ENCODE measurements at places on chromosomes 3 and 15.

DNA sequence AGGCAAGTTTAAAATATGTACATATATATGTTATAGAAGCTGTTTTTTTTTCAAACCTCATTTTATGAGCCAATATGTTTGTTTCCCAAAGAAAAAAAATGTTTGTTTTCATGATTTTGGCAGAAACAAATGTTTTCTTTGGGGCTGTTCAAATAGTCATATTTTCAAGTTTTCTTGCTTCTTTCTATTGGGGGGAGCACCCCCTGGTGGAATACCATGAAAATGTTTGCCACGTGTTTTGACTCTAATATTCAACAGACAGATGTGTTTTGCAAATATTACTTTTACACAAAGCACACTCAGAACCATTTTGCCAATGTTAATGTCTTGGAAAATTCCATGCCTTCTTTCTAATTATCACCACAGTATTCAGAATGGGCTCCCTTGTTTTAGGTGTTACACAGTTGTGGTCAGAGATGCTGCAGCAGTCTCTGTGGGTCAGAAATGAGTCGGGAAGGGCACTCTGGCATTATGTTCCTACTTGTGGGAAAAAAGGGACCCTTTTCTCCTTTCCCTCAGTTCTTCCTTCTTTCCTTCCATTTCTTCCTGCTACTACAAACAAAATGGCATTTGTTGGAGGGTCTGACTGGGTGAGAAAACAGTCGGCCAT, 817.0 kb downstream of the TUSC7 start:
- peak; percentile 21 for DNase-seq

GRCh38 chr3:47318916-47319315, 36.2 kb downstream of the KLHL18 start:
- DNase-seq, result no peak

GRCh38 chr15:27059610-27060202, 88.7 kb downstream of the GABRG3 start:
- DNase-seq, result no peak

- no peak for DNase-seq
These were observed 29.7 kb upstream of the OR4F6 start for GRCh38 chr15:101773496-101774100.

DNA sequence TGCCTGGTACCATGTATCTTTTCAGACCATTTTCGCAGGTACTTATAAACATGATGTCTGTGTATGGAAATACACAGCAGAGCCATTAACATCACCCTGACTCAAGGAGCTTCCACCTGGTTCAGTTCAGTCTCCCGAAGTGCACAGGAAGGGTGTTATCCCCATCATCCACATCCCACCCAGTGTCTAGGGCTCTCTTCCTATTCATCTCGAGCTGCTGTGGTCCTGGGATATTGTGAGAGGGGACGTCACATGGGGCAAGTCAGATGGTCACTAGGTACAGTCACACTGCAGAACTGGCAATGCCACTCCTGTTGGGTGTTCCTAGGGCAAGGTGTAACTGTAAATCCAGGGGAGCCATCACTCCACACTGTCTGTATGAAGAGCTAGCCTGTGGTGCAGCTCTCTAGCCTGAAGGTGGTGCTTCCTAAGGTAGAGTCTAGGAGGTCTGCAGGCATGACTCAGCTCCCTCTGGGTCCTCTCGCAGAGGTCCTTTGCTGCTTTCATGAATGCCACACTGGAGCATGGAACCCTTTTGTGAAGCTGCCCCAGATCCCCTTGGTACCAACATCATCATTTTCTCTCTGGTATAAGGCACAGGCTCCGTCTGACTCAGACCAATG, 13.9 kb downstream of the ISLR2 start:
- no peak for DNase-seq

- DNase-seq, result no peak
These were observed 27.7 kb downstream of the ITGA11 start for GRCh38 chr15:68404056-68404798.

- DNase-seq, result peak; percentile 15
These were observed 375.8 kb downstream of the GAP43 start for GRCh38 chr3:115999001-115999585.

DNA sequence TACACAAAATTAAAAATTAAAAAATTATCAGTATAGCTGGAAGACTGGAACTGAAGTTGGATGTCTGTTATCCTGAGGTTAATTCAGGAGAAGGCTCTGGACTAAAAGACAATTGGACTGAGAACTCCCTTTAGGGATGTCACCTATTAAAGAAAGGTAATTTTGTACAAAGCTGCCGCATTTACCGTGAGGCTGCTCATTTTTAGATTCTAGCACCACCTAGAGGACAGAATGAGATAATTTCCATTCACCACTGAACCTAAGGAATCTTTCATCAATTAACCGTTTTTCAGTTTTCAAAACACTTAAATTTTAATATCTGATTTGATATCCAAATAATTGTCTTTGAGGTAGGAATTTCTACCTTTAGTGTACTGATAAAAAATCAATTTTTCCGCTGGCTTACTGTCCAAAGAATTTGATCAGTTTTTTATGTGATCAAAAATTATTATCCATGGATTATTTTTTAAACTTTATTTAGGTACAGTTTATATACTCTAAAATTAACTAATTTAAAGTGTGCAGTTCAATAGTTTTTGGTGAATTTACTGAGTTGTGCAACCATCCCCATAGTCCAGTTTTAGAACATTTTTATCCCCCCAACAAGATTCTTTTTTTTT, 106.7 kb upstream of the TNIK start:
- DNase-seq, result no peak

GRCh38 chr3:45227946-45228345, 1.9 kb upstream of the TMEM158 start:
- no peak for DNase-seq

DNA sequence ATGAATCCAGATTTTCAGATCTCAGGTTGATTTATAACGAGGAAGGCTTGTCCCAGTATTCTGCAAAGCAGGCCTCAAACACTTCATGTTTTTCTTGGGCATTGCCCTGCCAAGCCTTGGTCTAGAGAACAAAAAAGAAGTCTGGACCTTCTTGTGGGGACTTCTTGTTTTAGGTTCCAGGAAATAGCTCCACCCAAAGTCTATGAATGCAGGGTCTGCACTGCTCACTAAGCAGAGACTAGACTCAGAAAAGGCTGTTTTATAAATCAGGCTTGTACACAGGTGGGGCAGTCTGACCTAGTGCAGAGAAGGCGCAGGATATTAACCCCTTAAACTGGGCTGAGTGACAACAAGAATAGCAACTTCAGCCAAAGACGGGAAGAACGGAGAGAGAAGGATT, 44.3 kb downstream of the GLB1 start:
- DNase-seq, result no peak

GRCh38 chr15:57215881-57216280, 160.4 kb upstream of the CGNL1 start:
- no peak for DNase-seq

GRCh38 chr3:138282836-138283235, 46.8 kb downstream of the NME9 start:
- no peak for DNase-seq

DNA sequence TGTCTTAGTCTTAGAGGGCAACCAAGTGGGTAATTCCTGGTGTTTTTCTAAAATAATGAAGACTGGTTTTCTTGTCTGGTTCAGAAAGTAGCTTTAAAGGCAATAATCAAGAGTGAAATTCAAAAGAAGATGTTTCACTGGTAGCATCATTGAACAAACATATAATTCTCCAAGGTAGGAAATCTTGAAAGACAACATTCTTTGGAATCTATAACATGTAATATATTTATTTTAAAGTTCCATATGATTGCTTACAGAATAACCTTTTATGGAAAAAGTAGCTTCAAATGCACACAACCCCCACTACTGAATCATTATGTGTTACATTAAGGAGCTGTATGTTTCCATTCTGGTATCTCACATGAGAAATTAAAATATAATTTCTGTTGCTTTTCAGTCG, 13.8 kb upstream of the FOXP1 start:
- DNase-seq, result no peak

All from C1 segment of cervical spinal cord (tissue), 14 donors.